ENCODE measurements at places on chromosomes 7 and 10.

DNA sequence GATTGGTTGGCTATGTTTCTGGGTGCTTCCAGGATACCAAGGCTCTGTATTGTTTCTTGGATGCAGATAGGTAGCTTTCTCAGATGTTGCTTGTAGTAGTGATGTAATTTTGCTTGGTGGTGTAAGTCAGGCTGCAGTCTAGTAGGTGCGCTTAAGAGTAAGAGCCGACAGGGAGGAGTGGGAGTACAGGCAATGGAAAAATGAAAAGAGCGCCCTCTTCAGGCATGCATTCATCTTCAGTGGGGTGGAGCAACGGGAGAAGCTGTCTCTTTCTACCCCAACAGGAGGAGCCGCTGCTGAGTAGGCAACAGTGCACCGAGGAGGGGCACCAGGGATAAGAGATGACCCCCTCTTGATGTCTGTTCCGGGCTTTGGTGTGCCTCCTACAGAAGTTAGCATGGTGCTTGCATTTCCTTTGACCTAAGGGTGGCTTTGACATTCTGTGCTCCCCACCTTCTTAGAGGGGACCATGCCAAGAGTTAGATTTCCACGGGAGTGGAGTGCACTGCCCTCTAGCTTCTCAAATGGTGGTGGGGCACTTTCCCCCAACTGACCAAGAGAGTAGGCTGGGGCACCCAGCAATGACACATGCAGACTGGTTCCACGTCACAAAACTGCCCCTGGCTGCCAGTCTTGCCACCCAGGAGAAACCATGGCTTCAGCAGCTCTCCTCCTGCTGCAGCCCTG lies 56.1 kb downstream of the ZNF783 start:
- DNase-seq: no peak

GRCh38 chr7:36360244-36360643 lies 29.4 kb upstream of the ANLN start:
- no peak for DNase-seq

- DNase-seq: no peak
Measured at GRCh38 chr7:6330657-6331056, 58.2 kb upstream of the CYTH3 start.

DNA sequence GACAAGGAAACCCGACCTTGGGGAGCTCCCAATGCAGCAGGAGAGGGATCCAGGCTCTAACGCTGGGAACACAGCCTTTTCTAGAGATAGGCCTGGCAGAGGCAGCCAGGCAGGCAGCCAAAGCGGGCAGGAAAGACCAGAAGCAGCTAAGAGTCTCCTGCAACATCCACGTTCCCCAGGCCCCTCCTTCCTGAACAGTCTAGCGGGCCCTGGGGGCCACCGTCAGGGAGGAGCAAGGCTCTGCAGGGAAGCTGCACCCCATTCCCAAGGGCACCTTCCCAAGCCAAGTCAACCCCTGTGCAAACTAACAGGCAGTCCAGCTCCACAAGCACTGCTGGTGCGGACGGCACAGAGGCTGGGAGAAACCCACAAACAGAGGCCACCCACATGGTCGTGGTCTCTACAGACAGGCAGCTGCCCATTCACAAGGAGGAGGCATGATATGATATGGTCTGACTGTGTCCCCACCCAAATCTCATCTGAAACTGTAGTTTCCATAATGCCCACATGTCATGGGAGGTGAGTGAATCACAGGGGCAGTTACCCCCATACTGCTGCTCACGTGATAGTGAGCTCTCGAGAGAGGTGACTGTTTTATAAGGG lies 115.7 kb downstream of the MAD1L1 start:
- DNase-seq: no peak

GRCh38 chr7:38679419-38679818 lies 48.2 kb upstream of the AMPH start:
- no peak for DNase-seq

DNA sequence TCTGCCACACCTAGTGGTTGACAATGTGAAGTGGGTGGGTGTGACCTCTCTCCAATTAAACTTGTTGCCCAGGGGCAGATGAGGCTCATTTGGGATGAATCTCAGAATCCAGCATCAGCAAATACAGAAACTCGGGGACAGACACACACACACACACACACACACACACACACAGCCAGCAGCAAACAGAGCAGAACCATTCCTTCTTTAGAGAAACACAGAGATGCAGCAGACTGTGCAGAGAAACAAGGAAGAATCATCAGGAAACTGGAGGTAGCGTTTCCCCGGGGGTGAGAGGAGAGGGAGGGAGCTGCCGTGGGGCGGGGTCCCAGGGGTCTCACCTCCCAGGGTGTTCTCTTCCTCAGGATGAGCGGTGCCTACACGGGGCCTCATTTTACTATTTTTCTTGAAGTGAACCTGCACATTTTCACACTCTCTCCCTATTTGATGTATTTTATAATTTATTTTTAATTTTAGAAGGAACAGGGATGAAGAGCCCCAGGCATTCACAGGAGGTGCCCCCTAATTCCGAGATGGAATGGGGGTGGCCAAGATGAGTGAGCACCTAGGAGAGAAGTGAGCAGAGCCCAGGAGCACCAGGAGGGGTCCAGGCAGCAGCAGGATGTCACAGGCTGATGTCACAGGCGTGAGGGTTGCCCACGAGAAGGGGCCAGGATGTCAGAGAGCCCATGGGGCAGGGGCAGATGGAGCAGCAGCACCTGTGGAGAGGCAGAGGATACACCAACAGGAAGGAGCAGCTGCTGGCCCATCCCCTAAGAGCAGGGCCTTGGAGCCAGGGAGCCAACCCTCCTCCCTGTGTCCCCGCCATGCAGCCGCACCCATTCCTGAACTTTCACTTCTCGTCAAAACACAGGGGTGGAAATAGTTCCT lies 85.3 kb upstream of the PPP2R2D start:
- DNase-seq: no peak
